Activated T-cell treated with anti-CD3 and anti-CD28 coated beads, Interleukin-2, amount 50 U/mL, for 1 hour (primary cell): ENCODE measurements at places on chromosomes 5 and 9.

- no peak for DNase-seq
Measured at GRCh38 chr9:130239363-130239695, 26.2 kb upstream of the HMCN2 start.

GRCh38 chr5:107293541-107294210 is 377.1 kb downstream of the EFNA5 start:
- DNase-seq: no peak

DNA sequence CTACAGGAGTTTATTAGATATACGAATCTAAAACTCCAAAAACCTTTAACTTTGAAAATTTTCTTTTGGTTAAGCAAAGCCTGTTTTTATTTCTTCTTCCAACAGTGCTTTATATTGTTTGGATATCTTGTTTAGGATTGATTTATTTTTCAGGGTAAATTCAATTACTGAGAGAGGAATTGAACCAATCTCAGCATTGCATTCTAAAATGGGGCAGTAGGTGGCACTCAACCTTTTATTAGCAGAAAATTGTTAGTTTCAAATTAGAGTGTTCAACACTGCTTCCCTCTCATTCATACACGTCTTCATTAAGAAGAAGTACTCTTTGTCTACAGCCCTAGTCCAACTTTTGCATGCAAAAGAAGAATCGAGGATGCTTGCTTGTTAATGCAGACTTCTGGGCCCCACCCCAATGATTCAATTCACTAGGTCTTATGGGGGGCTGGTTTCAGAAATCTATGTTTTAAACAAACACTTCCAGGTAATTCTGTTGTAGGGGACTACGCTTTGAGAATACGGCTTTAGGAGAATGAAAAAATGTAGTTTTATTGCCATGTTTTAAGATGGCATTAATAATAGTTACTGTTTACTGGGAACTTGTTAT is 26.6 kb downstream of the MRPL22 start:
- no peak for DNase-seq

DNA sequence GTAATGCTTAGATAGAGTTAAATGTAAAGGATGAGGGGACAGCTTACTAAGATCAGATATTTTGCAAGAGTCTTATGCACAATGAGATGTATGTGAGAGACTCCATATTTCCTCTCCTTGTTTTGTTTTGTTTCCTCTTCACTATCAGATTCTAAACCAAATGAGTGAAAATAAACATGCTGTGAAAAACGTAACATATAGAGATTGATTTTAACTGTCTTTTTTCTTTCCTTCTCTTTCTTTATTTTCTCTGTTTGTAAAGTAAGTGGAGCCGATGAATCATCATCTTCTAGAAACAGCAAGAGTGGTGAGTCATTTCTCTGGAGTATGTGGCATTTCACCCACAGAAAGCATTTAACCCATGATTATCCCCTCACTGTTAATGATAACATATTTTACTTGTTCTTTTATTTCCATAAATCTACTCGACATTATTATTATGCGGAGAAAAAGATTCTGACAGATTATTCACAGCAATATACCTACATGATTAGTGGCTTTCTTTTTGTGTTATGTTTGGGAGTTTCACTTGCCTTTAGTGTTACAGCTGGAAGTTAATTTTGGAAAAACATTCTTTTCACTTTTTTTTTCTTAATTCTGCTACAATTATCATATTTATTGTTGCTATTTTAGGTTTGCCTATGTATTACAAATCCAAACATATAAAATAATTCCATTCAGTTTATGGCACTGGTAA is 2.1 kb upstream of the ANXA1 start:
- DNase-seq: no peak

- no peak for DNase-seq
Measured at GRCh38 chr5:105150323-105150722, 1587.7 kb upstream of the NUDT12 start.

- DNase-seq: no peak
Measured at GRCh38 chr9:123960965-123961364, 31.0 kb upstream of the DENND1A start.

- no peak for DNase-seq
Measured at GRCh38 chr5:72630081-72630480, 122.9 kb upstream of the ZNF366 start.

GRCh38 chr5:150653145-150653761 is 7.8 kb upstream of the MYOZ3 start:
- DNase-seq: no peak

DNA sequence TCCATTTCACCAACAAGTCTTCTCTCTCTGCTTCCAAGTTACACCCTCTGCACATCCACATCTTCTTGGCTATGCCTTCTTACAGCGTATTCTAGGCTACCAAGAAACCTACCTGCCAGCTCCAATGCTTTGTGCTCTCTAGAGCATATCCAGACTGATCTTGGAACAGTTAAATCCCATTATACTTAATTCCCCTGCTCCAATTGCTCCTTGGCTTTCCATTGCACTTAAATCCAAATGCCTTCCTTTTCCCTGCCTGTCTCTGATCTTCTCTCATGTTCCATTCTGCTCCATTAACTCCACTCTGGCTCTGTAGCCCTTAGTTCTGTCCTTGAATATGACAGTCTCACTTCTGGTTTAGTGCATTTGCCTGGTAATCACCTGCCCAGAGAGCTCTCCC is 322.4 kb downstream of the LRRC70 start:
- no peak for DNase-seq

DNA sequence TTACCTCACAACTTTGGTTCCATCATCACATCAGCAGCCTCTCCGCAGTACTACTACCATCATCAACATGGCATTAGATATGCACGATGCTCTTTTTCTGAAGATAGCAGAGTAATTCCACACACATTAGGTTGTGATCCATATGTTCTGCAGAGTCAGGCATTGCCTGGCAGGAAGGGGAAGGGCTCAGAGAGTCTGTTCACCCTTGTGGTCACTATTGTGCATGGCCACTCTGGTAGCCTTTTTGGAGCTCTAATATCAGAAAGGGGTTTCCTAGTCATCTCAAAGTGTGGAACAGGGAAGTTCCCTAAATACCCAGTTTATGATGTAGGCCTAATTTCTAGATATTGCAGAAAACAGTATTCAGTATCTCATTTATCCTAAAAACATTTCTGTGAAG is 373.6 kb downstream of the BNC2 start:
- DNase-seq: no peak

DNA sequence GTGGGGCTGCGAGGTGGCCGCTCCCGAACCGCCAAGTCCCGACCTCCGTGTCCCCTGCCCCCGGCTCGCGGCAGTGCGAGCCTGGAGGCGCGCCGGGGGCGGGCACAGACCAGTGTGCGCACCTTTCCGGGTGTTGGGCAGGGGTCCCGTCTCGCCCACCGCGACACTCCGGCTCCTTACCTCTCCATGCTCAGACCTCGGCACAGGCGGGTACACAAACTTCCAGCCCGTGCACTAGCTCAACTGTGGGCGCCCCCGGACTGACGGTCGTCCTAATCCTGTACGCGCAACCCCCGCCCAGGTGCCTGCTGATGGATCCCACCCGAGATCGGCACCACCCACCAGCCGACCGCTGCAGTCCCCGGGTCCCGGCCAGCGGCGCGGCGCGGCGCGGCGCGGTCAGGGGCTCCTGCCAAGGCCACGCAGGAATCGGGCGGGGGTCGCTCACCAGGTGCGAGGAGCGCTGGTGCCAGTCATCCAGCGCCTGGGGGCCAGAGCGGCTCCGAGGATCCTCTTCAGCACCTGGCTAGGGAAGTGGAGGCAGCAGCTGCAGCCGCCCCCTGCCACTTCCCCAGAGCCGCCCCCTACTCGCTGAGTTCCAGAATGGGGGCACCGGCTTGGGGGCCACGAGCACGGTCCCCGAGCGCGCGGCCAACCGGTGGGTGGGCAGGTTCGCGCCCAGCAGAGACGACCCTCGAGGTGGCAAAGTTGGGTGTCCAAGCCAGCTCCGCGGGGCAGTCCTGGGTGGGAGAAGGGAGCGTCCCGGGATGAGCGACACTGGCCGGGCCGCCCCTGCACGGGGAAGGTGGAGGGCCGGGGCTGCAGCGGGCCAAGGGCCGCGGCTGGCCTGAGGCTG is 511 bp downstream of the SEMA5A start:
- DNase-seq: no peak

- DNase-seq: no peak
Measured at GRCh38 chr5:57665146-57665936, 182.7 kb upstream of the ACTBL2 start.

DNA sequence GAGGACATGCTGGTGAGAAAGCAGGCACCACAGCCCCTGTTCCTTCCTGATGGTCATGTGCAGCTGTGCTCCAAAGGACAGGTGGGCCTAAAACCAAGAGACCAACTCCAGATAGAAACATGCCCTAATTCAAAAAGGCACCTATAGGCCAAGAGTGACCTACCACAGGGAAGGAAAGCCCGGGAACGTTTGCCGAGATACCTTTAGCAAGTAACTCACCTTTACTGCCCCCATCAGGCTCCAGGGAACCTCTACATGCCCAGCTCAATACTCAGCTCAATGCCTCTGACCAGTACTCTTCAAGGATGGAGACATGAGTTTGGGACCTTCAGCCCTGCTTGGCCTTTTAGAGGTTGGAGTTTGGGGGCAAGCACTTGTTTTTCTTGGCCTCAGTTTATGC is 172.8 kb upstream of the FSTL4 start:
- no peak for DNase-seq

GRCh38 chr9:34654323-34655051 is 2.5 kb downstream of the IL11RA start:
- DNase-seq: no peak
